ENCODE measurements at places on chromosomes 6 and 20.

DNA sequence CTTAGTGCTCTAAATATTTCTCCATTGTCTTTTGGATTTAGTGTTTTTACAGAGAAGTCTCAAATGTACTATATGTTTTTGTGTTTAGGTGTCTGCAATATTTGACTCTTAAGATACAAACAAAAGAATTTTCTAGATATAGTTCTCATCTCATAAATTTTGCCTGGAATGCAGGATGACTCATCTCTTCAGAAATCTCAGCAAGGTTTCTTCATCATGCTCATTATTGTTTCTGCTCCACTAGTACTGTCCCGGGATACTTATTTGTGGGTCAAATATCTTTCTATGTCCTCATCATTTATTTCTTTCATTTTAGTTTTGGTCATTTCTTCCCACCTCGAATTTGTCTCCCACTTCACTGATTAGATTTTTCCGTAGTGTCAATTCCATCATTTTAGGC is 9.5 kb downstream of the AHI1 start:
- ATAC-seq: no peak
- H3K4me3 ChIP-seq: no peak overlapping the region
- H3K27me3 ChIP-seq: no peaks in the 10 kb centered on the region
- no peak overlapping the region for H3K27ac ChIP-seq

DNA sequence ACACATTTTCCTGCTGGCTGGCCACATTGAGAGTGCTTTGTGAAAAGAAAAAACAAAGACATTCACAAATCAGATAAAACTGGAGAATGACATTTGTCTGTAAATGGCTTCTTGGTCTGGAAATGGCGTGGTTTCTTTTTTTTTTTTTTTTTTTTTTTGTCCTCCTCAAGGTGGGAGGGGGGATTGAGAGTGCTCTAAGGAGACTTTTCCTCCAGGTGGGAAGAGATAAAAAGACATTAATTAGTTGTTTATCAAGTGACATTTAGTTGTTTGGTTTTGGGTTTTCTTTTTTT is 40.4 kb downstream of the GNAS start:
- no peaks in the 10 kb centered on the region for H3K27me3 ChIP-seq
- peak overlapping the region; percentile 100 for H3K4me3 ChIP-seq
- H3K4me1 ChIP-seq: peaks cover 9% of the 10 kb centered on the region
- ATAC-seq: no peak

- H3K4me3 ChIP-seq: no peak overlapping the region
- no peaks in the 10 kb centered on the region for H3K4me1 ChIP-seq
- H3K27me3 ChIP-seq: no peaks in the 10 kb centered on the region
- no peak for ATAC-seq
- H3K36me3 ChIP-seq: no peaks in the 10 kb centered on the region
- no peak overlapping the region for H3K27ac ChIP-seq
Observed at GRCh38 chr6:110597761-110598160, 121.3 kb upstream of the SLC22A16 start.

GRCh38 chr6:155126727-155127439 is 131.8 kb downstream of the TIAM2 start:
- H3K36me3 ChIP-seq: peaks cover 6% of the 10 kb centered on the region
- no peak overlapping the region for H3K27ac ChIP-seq
- ATAC-seq: no peak
- no peaks in the 10 kb centered on the region for H3K4me1 ChIP-seq
- no peak overlapping the region for H3K4me3 ChIP-seq
- no peaks in the 10 kb centered on the region for H3K27me3 ChIP-seq

GRCh38 chr20:46900086-46900485 is 5.4 kb downstream of the EYA2 start:
- H3K27me3 ChIP-seq: peaks cover 43% of the 10 kb centered on the region
- H3K4me3 ChIP-seq: no peak overlapping the region
- no peak overlapping the region for H3K27ac ChIP-seq
- H3K36me3 ChIP-seq: no peaks in the 10 kb centered on the region
- no peak for ATAC-seq

DNA sequence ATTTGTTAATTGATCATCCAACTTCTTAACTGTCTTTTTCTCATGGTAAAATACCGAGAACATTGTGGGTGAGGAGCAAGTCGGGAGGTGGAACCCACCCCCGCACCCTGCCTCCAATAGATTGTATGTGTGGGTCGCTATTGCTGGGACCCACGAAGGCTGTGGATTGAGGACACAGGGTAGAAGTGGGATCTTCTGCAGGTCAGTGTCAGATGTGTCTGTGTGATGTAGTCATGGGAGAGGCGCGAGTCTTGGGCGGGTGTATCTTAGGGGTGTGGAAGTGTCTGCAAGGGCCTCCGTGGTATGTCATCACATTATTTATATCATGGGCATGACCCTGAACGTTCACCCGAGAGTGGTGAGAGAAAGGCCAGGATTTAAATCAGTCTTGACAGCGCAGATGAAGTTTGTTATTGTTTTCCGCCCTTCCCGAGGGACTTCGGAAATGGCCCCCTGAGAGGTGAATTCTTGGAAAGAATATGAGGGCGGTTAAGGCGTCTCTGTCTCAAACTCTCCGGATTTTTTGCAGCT is 472 bp upstream of the PAQR8 start:
- H3K27me3 ChIP-seq: no peaks in the 10 kb centered on the region
- H3K27ac ChIP-seq: peak overlapping the region; percentile 88
- no peaks in the 10 kb centered on the region for H3K4me1 ChIP-seq
- no peaks in the 10 kb centered on the region for H3K36me3 ChIP-seq

- no peaks in the 10 kb centered on the region for H3K36me3 ChIP-seq
- H3K27me3 ChIP-seq: no peaks in the 10 kb centered on the region
- H3K4me1 ChIP-seq: peaks cover 6% of the 10 kb centered on the region
- H3K4me3 ChIP-seq: no peak overlapping the region
- no peak for ATAC-seq
- H3K27ac ChIP-seq: no peak overlapping the region
Observed at GRCh38 chr6:69913361-69913760, 47.0 kb downstream of the COL19A1 start.

- H3K27ac ChIP-seq: no peak overlapping the region
- H3K27me3 ChIP-seq: no peaks in the 10 kb centered on the region
- no peaks in the 10 kb centered on the region for H3K4me1 ChIP-seq
Observed at GRCh38 chr20:19327401-19327800, 115.0 kb downstream of the SLC24A3 start.

DNA sequence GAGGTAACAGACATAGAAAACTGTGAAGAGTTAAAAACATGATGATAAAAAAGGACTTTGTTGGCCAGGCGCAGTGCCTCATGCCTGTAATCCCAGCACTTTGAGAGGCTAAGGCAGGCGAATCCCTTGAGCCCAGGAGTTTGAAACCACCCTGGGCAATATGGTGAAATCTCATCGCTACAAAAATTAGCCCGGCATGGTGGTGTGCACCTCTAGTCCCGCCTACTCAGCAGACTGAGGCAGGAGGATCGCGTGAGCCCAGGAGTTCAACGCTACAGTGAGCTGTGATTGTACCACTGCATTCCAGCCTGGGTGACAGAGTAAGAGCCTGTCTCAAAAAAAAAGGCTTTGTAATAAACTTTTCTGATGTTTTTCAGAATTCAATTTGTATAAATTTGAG is 60.1 kb downstream of the GFOD1 start:
- no peak overlapping the region for H3K4me3 ChIP-seq
- H3K36me3 ChIP-seq: no peaks in the 10 kb centered on the region
- H3K27me3 ChIP-seq: no peaks in the 10 kb centered on the region
- peaks cover 18% of the 10 kb centered on the region for H3K4me1 ChIP-seq

DNA sequence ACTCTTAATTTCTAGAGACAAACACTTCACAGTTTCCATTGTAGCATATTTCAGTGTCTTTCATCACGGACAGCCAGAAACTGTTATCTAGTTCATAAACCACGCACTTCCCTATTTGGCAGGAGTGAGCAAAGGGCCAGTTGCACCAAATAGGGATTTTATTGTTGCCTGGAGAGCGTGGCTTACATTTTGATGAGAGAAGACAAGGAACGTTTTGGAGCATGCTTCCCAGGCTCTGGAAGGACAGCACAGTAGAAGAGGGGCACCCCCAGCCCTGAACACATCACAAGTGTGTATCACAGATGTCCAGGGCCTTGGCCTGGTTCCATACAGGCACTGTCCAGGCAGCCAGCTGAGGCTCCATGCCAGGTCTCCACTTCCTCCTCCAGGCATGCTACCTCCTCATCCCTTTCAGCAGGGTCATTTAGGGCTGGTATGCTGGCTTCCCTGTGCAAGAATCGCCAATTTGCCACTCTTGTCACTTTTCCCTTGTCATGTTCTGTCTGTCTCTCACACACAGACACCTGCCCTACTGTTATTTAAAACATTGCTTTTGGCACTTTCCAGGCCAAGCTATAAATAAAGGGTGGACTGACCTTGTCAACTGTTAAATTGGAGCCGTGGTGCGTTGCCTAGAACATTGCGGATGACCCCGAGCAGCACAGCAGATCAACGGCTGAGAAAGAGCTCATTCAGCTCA is 235.0 kb upstream of the GMDS start:
- H3K36me3 ChIP-seq: no peaks in the 10 kb centered on the region
- no peak overlapping the region for H3K27ac ChIP-seq
- no peak overlapping the region for H3K4me3 ChIP-seq
- ATAC-seq: no peak

DNA sequence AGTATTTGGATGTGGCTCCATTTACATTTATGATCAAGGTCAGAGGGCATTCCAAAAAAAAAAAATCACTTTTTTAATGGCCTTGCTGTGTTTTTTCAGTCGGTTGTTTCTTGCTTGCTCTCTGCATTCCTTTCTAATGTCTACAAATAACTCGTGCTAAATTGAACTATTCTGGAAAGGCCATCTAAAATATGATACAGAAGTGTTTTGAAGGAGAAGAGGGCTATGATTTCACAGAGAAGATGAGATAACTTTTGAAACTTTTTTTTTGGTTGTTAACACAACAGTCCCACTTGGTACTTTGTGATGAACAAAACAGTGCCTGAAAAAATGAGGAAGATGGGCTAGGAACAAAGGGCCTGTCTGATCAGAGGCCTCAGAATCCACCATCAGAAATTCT is 156.1 kb upstream of the SMLR1 start:
- H3K4me1 ChIP-seq: peaks cover 5% of the 10 kb centered on the region
- no peaks in the 10 kb centered on the region for H3K36me3 ChIP-seq
- no peak overlapping the region for H3K4me3 ChIP-seq

DNA sequence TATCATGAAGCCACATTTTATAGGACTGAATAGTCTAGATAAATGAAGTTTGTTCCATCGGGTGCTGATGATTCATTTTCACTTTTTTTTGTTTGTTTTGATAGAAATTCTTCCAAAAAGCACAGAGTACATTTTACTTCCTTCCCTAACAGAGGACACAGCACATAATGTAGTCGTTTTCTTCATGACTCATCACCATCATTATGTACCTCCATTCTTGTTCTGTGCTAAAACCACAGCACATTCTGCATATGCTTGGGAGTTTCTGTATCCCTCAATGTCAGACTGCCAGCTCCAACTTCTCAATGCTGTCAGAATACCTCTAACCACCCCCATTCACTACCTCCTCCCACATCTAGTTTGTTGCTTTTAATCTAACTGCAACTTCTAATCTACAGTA is 1004.9 kb upstream of the ADGRB3 start:
- no peaks in the 10 kb centered on the region for H3K27me3 ChIP-seq
- H3K4me3 ChIP-seq: no peak overlapping the region
- no peak for ATAC-seq
- no peaks in the 10 kb centered on the region for H3K4me1 ChIP-seq

DNA sequence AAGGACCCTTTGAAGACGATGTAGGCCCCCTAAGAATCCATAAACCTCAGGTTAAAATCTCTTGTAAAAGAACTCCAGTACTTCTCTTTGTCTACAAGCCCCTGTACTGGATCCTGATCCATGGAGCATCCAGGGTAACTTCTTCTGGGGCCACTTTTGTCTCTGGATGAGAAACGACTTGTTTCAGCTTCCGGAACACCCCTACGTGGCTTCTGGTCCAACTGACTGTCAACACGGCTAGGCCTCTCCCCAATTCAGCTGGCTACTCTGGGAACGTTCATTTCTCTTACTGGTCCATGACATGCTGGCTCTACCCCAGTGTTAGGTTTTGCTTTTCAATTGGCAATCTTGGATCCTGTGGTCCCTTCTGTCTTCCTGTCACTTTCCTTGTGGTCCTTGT is 198.0 kb downstream of the BACH2 start:
- H3K27ac ChIP-seq: peak overlapping the region; percentile 68
- H3K4me1 ChIP-seq: peaks cover 33% of the 10 kb centered on the region
- H3K4me3 ChIP-seq: no peak overlapping the region
- no peaks in the 10 kb centered on the region for H3K36me3 ChIP-seq
- no peaks in the 10 kb centered on the region for H3K27me3 ChIP-seq

DNA sequence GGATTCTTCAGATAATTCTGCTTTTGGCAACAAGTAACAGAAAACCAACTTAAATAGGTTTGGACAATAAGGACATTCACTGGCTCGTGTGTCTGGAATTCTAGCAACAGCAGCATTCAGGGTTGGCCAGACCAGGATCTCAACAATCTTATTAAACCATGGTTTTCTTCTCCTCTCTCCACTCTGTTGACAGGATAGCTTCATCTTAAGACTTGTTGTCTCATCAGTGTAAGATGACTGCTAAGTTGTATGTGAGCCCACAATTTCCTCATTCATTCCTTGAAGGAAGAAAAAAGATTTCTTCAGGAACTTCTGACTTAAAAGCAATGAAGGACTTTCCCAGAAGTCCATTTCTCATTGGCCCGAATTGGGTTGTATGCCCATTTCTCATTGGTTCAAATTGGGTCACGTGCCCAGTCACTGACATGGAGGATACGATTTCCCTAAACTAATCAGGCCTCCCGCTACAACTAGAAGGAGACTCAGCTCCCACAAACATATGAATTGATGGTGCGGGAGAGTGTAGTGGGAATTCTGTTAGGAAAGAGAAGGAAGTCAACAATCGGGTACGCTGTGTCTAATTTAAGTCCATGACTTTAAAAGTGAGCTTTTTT is 83.7 kb downstream of the SLC22A3 start:
- peaks cover 53% of the 10 kb centered on the region for H3K4me1 ChIP-seq
- no peaks in the 10 kb centered on the region for H3K36me3 ChIP-seq
- ATAC-seq: peak; percentile 17
- H3K27me3 ChIP-seq: no peaks in the 10 kb centered on the region

DNA sequence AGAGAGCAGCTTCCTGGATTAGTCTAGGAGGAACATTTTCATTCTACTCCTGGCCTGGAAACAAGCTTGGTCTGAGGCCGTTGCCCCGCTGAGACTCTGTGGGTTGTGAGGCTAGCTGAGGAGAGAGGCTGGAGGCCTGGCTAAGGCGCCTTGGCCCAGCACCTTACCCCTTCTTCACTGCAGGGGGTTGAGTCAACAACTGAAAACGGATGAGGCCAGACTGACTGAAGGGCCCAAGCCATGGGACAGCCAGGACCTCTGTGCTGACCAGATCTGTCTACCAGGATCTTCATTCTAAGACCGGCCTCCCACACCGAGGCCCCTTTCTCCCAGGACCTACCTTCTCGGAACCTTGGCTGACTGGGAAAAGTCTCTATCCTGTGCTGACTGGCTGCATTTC is 3.5 kb upstream of the AVP start:
- peaks cover 65% of the 10 kb centered on the region for H3K27me3 ChIP-seq
- no peak overlapping the region for H3K27ac ChIP-seq
- no peak overlapping the region for H3K4me3 ChIP-seq
- ATAC-seq: no peak

- H3K4me1 ChIP-seq: peaks cover 13% of the 10 kb centered on the region
- no peak overlapping the region for H3K4me3 ChIP-seq
- ATAC-seq: no peak
- no peaks in the 10 kb centered on the region for H3K36me3 ChIP-seq
Observed at GRCh38 chr20:21322921-21323331, 19.8 kb downstream of the XRN2 start.

- no peak for ATAC-seq
- H3K4me1 ChIP-seq: no peaks in the 10 kb centered on the region
- no peaks in the 10 kb centered on the region for H3K36me3 ChIP-seq
- H3K27ac ChIP-seq: no peak overlapping the region
- no peak overlapping the region for H3K4me3 ChIP-seq
Observed at GRCh38 chr6:116111552-116112528, 11.2 kb downstream of the NT5DC1 start.

GRCh38 chr20:63772781-63773518 is 33.4 kb downstream of the SLC2A4RG start:
- ATAC-seq: peak; percentile 57
- no peaks in the 10 kb centered on the region for H3K27me3 ChIP-seq
- H3K27ac ChIP-seq: no peak overlapping the region
- no peaks in the 10 kb centered on the region for H3K36me3 ChIP-seq
- H3K4me1 ChIP-seq: no peaks in the 10 kb centered on the region
